ENCODE measurements at places on chromosomes 4 and X. TPM values are rescaled to one million over a fixed set of nuclear protein-coding genes. Genes with fewer than 3 reads are reported as not detected.

F9 gene
- not detected for polyA plus RNA-seq

GRCh38 chr4:114272226-114272625 lies 292.8 kb upstream of the ARSJ start:
- DNase-seq, result peak; percentile 91

MAGEA2B gene
- polyA plus RNA-seq, result not detected

DNA sequence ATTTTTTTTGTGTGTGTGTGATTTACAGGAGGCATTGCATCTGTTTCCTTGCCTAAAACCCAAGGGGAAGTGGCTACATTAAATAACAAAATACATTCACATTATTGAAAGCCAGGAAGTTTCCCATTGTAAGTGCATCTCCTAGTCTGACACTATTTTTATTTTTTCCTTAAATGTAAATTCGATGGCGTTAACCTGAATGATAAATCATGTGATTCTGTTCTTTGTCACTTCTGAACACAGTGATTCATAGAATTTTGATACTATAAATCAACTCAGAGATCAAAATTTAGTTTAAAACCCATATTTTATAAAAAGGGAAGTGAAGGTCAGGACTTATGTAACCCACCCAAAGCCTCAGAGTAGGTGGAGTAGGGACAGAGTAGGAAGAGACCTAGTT lies 258.1 kb downstream of the GABRG1 start:
- DNase-seq, result no peak

- no peak for DNase-seq
These were observed 10.9 kb downstream of the PPP2R2C start for GRCh38 chr4:6461301-6462165.

All from muscle of back (tissue), 13 donors.